ENCODE measurements at places on chromosomes 7 and 10.

DNA sequence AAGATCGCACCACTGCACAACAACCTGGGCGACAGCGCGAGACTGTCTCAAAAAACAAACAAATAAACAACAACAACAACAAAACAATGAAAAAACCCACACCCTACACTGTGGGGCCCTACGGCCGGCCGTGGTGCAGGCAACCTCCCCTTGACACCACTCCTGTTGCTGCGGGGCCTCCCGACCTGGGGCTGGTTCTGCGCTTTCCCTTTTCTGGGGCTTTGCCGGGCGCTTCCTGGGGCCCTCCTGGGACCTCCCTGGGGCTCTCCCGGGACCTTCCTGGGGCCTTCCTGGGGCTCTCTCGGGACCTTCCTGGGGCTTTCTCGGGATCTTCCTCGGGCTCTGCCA, 46.6 kb downstream of the INSIG1 start:
- no peak for DNase-seq

GRCh38 chr7:81298951-81299666, 380.3 kb upstream of the SEMA3C start:
- DNase-seq = no peak

DNA sequence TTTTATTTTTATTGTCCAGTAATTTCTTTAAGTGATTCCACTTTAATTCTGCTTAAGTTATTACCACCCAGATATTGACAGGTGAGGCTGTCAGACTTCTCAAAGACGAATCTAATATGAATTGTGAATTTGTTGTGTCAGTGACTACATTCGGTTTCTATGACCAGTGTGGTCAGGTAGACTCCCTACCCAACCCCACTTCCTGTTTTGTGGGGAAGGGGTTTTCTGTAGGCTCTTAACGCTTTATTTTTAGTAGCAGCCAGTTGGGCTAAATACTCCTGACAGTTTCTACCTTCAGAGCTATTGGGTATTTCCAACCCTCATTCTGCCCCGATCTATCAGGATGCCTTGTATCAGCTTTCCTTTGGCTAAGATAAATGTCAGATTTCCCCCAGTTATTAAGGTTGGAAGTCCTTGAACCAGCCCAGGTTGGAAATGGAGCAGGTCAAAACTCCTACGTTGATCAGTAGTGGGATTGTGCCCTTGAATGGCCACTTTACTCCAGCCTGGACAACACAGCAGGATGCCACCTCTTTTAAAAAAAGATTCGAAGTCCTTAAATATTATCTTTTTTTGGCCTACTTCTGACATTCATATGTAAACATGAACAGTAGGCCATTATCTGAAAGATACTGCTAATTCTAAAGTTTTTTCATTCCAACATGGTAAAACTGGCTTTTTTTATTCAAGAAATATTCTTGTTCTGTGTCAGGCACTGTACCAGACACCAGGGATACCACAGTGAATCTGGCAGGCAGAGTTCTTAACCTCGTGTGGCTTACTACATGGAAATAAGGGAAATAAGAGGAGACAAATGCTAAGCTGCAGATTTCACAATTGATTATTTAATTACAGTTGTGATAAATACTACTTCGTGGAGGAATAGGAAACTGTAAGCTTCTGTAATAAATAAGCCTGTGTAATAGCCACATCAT, 133.3 kb upstream of the SAMD8 start:
- no peak for DNase-seq

DNA sequence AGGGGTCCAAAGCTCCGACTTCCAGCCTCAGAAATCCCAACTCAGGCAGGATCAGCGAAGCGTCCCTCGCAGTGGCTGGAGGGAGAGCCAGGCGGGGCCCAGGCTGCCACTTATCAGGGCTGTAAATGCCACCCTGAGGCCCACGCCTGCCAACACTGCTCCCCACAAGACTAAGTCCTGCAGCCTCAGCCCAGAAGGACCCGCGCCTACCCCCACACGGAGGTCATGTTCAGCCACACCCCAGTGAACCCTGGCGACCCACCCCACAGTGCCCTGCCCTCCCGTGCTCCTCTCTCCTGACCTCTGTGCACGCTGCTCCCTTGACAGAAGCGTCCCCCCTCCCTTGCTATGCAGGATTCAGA, 3.2 kb downstream of the PSMG3 start:
- no peak for DNase-seq

GRCh38 chr10:69831231-69831855, 29.6 kb downstream of the COL13A1 start:
- no peak for DNase-seq

DNA sequence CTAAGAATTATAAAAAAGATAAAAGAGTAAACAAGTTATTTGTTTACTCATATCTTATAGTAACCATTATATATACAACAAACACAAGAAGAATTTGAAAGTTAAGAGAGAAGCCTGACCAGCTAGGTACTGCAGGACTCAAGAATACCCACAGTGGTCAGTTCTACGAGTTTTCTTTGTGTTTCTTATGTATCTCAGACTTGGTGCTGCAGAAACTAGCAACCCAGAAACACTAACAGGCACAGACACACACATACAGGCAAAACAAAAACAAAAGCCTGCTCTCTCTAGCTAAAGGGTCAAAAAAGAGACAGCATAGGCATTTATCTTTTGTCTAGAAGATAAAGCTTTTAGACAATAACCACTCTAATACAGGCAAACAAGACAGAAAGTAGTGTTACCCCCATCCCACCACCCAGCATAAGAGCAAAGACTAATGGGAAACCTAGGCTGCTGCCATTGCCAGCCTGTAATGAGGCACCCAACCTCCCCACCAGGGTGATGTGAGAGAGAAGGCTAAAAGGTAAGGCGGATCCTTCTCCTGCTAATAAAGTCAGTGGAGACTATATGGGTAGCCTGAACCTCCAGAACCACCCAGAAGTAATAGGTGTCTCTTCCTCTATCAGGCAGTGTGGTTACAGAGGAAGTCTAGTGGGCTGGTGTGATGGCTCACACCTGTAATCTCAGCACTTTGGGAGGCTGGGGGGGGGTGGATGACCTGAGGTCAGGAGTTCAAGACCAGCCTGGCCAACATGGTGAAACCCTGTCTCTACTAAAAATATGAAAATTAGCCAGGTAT, 113.9 kb downstream of the DNAJC1 start:
- no peak for DNase-seq

DNA sequence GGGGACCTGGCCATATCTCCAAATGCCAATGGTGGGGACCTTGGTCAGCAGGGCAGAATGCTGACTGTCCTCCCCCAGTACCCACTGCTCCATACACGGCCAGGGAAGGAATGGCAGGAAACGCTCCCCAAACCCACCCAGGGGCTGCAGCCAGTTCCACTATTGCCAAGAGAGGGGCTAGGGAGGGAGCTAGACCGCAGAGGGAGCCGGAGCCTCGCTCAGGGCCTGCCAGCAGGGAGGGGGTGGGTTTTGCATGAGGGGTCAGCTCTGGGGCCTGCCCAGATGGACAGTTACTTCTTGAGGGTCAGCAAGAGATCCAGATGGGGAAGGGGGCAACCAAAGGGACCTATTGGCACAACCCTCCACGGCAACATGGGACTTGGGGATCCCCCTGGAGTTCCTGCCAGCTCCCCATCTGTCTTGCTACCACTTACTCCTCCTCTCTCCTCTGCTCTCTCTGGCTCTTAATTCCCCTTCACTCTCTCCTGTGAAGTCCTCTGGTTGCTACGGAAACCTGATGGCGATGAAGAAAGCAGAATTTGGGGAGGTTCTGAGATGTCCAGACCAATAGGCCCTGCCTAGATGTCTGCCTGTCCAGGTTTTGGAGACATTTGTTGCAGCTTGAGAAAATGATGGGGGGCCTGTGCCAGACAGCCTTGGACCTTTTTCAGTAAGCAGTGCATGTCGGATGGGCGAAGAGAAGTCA, 12.6 kb downstream of the FGF8 start:
- no peak for DNase-seq

DNA sequence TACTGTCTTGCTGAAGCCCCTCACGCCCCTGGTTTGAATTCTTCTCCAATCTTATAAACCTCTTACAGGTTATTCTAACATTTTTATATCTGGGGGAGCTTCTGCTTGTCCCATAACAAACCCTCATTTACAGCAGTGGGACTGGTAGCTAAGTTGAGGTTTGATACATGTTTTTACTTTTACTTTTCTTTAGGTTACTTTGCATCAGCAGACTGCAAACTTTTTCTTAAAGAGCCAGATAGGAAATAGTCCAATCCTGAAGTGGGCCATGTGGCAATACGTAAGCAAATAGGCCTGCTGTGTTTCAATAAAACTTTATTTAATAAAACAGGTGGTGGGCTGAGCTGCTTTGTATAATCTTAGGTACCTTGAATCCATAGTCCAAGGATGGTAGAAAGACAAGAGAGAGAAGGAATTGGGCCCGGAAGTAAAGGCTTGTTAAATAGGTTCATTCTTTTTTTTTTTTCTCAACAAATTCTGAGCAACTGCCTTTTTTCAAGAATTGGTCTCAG, 27.3 kb downstream of the RAB18 start:
- DNase-seq = no peak

- DNase-seq = no peak
Observed at GRCh38 chr10:68876246-68877138, 24.6 kb upstream of the DDX50 start.

DNA sequence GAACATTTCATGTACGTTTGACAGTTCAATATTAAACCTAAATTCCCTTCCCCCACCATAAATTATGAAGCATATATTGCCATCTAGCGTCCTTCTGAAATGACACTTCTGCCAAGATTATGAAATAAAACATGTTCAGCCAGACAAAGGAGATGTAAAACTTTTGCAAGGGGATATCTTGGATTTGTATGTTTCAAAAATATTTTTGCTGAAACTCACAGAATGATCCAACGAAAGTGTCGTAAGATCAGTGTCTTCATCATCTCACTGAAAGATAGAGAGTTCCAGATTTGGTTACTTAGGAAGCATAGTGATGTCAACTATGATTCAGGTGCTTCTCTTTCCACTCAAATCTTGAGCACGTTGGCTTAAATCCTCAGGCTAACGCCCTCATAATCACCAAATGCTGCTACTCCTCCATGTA, 904.3 kb downstream of the XPNPEP1 start:
- no peak for DNase-seq

DNA sequence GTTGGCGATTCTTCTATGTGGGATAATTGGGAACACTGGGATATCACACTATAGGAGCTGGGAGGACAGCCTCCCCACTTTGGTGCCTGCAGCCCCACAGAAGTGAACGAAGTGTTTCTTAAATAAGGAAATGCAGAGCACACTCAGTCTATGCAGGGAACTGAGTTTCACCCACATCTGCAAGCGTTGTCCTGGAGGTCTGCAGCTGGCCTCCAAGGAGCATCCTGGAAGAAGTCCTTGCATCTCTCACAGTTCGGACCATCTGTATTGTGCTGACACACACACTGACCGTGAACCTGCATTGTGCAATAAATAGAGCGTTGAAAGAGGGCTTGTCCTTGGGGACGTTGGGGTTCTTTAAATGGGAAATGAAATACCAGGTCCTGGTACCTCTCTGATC, 25.8 kb downstream of the LAMB4 start:
- DNase-seq = no peak

DNA sequence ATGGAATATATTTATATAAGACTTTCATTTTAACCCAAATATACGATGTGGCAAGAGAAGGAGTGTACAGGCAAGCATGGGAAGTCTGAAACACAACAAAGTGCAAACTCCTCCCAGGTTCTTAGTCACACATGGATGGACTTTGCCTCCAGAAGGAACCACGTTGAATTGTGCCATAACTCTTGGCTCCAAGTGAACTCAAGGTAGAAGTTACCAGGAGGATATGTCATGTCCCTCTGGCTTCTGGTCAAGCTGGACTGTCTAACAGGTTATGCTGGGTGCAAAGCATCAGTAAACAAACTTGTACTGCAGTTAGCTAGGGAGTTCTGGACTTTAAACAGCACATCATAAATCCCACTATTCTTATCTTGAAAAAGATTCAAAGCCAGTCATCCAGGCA, 328.3 kb upstream of the TEX47 start:
- DNase-seq = no peak

- no peak for DNase-seq
Observed at GRCh38 chr10:75722609-75723008, 291.2 kb downstream of the LRMDA start.

Measured in neuronal stem cell (in vitro differentiated cells).